WERI-Rb-1 (cell line): ENCODE measurements at places on chromosomes 5 and 9.

DNA sequence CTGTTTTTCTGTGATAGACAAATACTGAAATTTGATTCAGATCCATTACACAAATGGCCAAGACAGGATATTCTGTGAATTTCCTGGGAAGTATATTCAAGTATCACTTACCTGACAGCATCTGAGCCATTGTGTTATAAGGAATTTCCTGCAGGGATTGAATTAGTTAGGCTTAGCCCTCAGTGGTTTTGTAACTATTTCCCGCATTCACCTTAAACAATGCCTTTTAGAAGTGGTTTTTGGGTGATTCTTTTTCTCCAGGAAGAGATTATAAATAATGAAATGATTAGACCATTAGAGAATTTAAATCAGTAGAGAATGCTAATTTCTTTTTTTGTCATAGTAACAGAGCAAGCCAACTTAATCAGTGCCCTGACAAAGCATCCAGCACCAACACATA is 30.6 kb downstream of the ITGA1 start:
- no peak for DNase-seq

GRCh38 chr9:17116400-17116837 is 18.4 kb upstream of the CNTLN start:
- no peak for DNase-seq

DNA sequence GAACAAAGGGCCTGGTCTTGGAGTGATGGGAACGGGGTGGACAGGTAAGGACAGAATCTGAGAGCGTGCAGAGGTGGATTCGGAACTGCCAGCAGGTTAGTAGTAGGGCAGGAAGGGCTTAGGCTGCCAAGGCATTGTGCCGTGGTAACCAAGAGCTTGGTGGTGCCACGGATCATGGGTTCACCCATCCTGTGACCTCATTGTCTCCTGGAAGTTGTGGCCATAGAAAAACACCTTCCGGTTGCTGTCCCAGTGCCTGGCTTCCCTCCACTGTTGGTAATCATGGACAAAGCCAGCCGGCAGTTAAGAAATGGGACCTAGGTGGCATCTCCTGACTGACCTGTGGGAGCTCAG is 42.5 kb upstream of the CFAP157 start:
- no peak for DNase-seq

DNA sequence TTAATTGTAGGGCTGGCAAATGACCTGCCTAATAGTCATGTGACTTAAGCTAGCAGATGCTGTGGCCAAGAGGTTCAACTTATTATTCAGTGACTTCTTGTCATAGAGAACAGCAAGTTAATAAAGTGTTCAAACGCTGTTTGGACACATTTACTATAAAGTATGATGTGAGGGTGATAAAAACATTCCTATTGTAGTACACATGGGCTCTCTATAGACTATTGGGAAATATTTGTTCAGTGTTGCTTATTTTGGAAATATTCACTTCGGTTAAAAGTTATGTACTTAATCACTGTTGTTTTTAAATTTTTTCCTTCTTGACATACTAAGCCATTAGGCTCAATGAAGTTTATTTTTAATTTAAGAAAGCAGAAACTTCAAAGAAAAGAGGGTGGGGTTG is 345.0 kb downstream of the NNT start:
- no peak for DNase-seq

GRCh38 chr9:91835216-91835615 is 114.8 kb downstream of the ROR2 start:
- DNase-seq = no peak

DNA sequence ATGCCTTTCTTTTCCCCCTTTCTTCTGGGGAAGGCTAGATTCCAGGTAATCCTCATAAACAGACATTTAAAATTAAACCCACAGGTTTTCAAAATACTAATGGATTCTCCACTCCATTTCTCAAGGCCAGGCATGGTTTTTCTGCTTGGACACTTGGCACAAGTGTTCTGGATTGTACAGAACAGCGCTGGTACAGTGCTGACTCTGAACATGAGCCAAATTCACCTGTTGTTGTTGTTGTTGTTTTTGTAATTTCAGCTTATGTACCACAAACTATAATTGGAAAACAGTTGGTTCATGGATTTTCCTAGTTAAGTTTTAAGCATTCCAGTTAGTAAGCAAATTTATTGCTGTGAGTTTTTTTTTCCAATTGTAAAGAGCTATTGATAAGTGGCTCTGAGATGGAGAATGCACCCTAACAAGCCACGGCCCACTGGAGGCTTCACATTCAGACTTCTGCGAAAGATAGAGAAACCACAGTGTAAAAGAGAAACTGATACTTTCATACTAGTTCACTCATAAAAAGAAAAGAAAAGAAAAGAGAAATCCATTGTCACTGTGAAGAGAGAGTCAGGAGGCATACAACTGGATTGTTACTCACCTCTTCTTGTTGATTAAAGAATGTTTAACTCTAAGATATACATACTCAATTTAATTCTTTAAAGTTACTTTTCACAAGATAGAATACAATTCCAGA is 16.2 kb upstream of the ITGA1 start:
- DNase-seq = no peak

- DNase-seq = no peak
Measured at GRCh38 chr5:116536316-116537083, 38.1 kb downstream of the SEMA6A start.

DNA sequence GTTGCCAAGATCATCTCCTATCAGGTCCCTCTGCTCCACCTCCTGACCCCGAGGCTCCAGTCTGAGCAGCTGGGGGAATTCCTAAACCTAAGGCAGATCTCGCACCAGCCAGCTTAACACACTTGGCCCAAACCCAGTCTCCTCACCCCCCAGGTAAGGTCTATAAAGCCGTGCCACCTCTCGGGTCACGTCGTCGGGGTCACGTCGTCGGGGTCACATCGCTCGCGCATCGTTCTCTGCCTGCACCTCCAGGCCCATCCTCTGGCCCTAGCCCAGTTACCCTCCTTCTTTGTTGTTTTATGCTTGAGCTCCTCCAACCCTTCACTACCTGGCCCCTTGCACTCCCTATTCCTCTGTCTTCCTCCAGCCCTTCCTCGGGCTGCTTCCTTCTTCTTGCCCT is 77.2 kb downstream of the CTSL start:
- DNase-seq = no peak

DNA sequence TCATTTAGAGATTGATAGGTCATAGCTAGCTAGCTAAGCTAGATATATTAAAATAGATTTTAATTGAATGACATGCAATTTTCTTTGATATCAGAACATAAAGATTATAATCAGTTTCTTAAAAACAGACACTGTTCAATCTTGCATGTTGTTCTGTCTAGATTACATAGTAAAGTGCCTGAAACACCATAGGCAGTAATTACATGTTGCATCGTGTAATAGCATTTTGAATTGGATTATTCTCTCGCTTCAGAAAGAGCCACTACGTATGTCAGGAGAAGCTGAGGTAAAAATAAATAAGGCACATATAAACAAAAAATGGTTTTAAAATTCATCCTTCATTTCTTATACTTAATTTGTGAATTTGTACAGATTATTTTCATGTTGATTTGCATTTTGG is 148.0 kb upstream of the CDH12 start:
- no peak for DNase-seq

GRCh38 chr5:96279801-96280542 is 153.1 kb downstream of the PCSK1 start:
- no peak for DNase-seq

DNA sequence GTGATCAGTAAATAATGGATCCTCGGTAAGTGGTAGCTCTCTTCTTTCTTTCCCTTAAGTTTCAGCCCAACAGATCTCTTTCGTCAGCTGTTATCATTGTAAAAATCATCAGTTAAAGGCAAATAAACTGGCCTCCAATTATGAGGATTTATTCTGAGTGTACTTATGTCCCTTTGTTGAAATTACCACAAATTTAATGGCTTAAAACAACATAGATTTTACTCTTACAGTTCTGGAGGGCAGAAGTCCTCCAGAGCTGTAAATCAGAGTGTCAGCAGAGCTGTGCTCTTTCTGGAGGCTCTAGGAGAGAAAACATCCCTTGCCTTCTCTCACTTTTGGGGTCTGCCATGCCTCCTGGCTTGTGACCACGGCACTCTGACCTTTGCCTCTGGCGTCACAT is 104.6 kb downstream of the INSYN2B start:
- DNase-seq = no peak

DNA sequence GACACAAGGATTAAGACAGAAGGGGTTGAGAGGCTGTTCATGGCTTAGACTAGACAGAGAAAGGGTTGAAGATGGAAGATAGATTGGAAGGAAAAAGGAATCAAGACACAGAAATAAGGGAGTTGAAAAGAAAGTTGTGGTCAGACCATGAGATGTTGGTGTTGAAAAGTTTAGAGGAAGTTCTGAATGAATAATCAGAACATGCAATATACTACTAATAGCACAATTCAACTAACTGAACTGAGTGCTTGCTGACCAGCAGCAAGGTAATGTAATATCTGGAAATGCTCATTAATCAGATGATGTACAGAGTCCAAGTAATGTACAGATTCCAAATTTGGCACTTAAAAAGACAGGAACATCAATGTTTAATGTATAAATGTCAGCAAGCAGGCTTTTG is 10.6 kb upstream of the NNT start:
- DNase-seq = no peak

GRCh38 chr9:79638806-79639205 is 67.0 kb downstream of the TLE4 start:
- no peak for DNase-seq

DNA sequence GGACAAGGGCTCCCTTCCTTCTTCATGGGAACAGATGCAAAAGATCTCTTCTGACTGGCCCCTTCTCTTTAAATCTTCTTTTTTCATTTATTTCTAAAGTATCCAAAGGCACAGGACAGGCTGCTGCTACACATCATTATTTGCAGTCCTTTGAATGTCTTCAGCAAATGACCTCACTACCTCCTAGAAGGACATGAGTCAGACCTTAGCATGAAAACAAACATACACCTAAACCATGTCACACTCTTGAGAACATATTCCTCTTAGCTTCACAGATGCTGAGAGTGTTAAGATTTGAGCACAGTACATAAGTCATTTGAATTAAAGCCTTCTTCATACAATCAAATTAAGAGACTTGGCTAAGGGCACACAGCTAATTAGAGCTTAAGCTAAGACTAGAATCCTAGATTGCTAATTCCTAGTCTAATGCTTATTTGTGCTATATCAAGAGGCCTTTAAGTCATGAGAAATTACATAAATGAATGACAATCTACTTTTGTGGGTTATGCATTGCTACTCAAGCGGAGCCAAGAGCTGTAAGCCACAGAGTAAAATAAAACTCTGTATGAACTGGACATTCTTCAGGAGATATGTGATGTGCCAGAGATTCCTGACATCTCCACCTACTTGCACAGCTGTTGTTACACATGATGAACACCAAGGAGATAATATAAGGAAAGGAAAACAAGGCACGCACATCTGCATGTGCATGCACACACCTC is 109.1 kb upstream of the PTGER4 start:
- DNase-seq = peak; percentile 9

DNA sequence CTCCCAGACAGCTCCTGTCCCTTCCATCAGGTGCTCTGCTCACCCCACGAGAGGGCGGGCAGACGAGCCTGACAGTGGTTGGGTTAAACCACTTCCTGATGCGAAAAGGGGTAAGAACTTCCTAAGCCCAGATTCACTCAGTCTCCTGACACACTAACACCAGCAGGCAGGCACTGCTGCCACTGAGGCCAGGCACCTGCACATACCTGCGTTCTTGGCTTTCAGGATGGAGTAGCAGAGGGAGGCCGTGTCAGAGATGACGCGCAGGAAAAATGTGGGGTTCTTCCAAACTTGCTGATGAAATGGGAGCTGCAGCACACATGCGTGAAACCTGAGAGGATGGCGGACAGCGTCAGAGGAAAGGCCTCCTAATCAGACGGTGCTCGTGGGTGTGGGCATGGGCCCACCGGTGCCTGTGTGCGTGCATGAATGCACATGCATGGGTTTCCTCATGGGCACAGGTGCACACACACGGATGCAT is 29.9 kb downstream of the SLC6A18 start:
- DNase-seq = no peak

DNA sequence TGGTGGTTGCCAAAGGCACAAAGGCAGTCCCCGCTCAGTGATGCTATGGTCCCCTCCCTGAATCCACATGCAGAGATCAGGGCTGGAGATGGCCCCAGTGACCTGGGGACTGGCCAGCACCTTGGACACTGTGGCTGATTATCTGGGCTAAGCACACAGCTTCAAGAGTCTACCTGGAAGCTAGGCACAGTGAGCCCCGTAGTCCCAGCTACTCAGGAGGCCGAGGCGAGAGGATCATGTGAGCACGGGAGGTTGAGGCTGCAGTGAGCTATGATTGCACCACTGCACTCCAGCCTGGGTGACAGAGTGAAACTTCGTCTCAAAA is 8.3 kb upstream of the SCGB3A1 start:
- DNase-seq = no peak

- no peak for DNase-seq
Measured at GRCh38 chr5:173271419-173271818, 36.4 kb upstream of the NKX2-5 start.

GRCh38 chr9:99356512-99356971 is 134.5 kb downstream of the SEC61B start:
- no peak for DNase-seq

- no peak for DNase-seq
Measured at GRCh38 chr9:33404788-33405362, 2.5 kb upstream of the AQP7 start.

GRCh38 chr9:79210541-79211243 is 361.1 kb upstream of the TLE4 start:
- DNase-seq = no peak

DNA sequence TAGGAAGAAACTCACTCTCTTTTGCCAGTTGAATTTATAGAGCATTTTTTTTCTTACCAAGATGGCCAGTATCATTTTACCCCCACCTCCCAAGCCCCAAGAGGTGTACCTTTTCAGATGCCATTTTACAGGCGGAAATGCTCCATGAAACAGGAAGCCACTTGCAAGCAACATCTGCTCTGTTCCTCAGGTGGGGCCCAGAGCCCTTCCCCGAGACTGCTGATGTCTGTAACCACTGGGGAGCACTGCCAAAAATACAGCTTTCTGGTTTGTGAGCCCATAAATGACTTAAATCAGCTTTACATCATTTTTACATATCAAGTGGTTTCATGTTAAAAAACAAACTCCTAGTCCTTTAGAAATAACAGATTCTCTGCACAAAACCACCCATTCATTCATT is 42.9 kb upstream of the GARNL3 start:
- no peak for DNase-seq
